ENCODE measurements at places on chromosomes 4 and X.
A peak's percentile ranks its signal among the peaks of the same experiment; 100 is the strongest.

DNA sequence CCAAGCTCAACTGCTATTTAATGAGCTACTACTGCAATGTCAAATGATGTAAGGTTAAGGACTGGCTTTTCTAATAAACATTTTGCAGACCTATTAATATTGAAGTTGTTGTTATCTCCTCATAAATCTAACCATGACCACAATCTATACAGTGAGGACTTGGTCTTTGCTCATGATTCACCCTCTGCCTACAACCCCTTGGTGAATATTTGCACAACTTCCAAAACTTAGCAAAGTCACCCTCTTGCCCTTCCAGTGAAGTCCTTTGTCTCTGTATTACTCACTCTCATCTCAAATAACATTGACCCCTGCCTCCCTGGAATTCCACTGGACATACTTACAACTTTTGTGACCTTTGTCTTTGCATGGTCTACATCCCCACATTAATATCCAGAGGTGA is 204.5 kb downstream of the KCNIP4 start:
- no peak for DNase-seq

- DNase-seq = no peak
Observed at GRCh38 chr4:89196745-89197144, 85.4 kb downstream of the TIGD2 start.

DNA sequence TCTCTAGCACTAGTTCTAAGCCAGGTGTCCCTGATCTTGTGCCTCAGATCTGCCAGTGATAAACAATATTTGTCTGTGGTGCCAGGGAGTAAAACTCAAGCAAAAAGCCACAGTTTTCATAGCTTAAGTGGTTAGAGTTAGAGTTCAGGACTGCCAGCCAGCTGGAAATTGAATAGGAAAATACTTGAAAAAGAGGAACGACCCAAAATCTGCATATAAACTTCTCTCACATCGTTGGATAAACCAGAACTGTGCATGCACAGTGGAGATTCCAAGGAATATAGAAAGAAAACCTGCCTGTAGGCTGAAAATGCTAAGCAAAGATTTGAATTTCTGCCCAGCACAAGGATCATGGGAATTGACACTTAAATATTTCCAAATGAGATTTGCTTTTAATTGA is 35.0 kb upstream of the GNPDA2 start:
- no peak for DNase-seq

GRCh38 chr4:184649971-184650855 is 675 bp downstream of the PRIMPOL start:
- peak; percentile 34 for DNase-seq

- DNase-seq = peak; percentile 77
Observed at GRCh38 chr4:52051615-52052474, 741 bp downstream of the SPATA18 start.

GRCh38 chr4:13963601-13964000 is 336.1 kb upstream of the BOD1L1 start:
- DNase-seq = no peak

DNA sequence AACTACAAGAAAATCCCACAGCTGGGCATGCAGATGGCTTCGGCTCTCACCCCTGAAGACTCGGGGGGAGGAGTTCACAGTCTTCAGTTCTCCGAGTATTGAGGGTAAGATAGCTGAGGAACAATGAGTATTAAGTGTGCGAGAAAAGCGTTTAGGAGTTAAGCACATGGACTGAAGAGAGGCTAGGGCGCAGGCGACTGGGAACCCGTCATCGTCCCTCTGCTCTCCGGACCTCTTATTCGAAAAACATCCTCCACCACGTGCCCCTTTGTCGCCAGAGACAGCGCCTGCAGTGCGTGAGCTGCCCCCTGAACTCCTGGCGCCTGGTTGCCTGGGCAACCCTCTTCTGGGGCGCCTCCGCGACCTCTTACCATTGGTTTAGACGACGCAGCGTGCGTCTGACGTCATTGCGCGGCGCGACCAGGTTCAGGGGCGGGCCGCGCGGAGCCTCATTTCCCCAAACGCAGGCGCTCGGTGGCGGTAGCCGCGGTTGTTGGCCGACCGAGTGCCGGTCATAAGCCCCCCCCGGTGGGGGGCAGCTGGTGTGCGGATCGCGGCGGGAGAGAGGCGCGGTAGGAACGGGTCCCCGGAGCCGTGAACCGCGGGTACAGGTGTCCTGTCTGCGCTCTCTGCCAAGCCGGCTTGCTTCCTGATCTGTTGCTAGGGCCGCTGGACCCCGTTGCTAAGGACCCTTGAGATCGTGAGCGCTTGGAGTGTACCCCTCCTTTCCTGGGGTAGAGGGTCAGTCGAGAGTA is at the start of gene PACRGL:
TSS of gene PACRGL (plus strand) at position 452 of the 755 bp plus-strand sequence. CDS start 4,024 bp downstream, outside the sequence.
- peak; percentile 94 for DNase-seq

- DNase-seq = peak; percentile 0
Observed at GRCh38 chr4:69156913-69157312, 57.6 kb downstream of the UGT2B11 start.

- no peak for DNase-seq
Observed at GRCh38 chr4:836003-836511, 10.1 kb upstream of the CPLX1 start.

DNA sequence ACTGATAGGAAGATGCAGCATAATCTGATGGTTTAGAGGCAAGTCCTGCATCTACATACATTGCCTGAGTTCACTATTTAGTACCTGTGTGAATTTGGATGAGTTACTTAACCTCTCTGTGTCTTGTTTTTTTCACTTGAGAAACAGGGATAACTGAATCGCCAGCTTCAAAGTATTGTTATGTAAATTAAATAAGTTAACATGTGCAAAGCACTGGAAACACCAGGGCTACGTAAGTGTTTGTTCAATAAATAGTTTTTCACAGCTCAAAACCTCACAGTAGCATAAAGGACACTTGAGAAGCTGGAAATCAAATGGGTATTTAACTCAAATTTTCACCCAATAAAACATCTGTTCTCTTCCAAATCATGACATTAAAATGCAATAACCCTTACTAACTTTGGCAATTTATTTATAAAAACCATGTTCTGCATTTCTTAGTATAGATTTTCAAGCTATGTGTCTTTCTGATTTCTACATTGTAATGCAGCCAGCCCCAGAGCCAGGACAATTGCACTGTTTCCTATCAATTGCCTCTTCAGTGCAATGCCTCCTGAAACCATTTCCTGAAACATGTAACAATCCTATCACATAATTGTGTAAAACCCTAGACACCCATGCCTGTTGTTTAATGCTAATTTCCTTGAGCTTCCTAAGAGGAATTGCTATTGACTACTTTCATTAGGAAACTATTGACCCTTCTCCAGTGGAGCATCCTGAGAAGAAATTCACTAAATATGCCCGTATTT is 177.1 kb downstream of the UNC5C start:
- DNase-seq = no peak

DNA sequence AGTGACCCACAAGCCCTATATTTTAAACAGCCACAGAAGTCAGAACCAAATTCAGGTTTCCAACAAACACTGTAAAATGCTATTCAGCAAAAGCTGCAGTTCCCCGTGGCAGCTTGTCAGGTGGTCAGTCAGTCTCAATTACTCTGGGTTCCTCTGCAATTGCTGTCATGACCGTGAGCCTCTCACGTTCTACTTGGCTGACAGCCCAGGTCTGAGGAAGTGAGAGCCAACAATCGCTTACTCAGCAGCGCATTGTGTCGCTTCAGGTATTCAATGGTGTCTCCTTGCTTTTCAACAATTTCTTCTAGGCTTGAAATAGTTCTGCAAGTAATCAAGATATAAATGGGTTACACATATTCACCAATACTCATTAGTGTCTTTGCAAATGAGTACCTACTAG is 25.8 kb downstream of the TRIM75 start:
- no peak for DNase-seq

GRCh38 chrX:150517303-150517910 is 51.0 kb upstream of the MTM1 start:
- DNase-seq = no peak

DNA sequence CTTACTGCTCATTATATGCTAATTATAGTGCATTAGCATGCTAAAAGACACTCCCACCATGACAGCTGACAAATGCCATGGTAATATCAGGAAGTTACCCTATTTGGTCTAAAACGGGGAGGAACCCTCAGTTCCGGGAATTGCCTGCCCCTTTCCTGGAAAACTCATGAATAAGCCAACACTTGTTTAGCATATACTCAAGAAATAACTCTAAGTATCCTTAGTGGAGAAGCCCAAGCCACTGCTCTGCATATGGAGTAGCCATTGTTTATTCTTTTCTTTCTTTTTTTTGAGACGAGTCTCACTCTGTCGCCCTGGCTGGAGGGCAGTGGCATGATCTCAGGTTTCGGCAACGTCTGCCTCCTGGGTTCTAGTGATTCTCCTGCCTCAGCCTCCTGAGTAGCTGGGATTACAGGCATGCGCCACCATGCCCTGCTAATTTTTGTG is 15.5 kb downstream of the NUDT6 start:
- no peak for DNase-seq

GRCh38 chr4:42643685-42644084 is 13.2 kb downstream of the ATP8A1 start:
- no peak for DNase-seq

GRCh38 chr4:23323436-23323835 is 566.4 kb downstream of the PPARGC1A start:
- DNase-seq = no peak

- DNase-seq = no peak
Observed at GRCh38 chrX:19972984-19973383, 17.9 kb downstream of the BCLAF3 start.

GRCh38 chr4:183507925-183508696 is 3.3 kb downstream of the ING2 start:
- peak; percentile 35 for DNase-seq

DNA sequence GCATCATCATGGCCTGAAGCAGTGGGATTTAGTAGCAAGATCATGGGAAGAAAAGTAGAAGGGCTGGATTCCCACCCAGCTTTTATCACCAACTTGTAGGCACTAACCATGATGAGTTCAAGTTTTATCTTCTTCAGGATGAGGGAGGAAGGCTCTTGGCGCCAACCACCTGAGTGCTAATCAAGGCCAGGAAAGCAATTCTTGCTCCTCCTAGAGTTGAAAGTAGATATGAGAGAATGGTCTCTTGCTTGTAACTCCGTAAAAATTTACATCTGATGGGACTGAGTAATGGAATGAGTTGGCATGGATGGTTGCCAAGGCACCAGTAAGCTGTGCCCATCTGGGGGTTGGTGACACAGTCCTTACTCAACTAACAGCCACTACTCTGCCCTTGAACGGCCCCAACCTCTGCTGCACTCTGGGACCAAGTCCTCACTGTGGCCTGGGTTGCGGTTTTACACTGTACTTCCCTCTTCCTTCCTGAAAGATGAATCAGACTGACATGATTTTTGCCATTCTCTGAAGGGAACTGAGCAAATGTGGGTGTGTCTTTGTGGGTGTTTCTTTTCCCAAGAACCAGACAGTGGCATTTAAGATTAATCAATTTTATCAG is 39.4 kb upstream of the NDP start:
- peak; percentile 86 for DNase-seq

DNA sequence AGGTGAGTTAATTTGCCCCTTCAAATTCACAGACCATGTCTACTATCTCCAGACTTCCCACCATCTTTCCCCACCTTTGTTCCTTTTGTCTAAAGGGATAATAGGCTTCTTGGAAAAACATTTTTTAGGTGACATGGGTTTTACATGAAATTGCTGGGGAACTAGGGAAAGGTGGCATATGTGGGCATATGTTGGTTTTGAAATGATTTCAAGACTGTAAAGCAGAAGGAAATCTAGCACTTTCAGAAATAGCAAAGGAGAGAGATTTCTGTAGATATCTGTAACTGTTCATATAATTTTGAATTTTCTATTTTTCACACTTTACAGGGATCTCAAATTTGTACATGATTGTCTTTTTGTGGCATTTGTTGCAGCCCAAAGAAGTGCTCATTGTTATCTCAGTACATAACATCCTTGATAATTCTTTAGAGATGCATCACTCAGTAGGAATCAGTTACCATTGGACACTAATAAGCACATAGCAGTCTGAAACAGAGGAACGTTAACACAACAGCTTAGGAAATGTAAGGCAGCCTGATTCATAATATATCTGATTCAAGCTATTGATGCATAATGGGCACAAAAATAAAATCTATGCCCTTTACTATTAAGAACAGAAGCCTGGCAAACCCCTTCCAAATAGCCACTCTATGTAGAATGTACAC is 659.7 kb downstream of the CENPC start:
- no peak for DNase-seq

DNA sequence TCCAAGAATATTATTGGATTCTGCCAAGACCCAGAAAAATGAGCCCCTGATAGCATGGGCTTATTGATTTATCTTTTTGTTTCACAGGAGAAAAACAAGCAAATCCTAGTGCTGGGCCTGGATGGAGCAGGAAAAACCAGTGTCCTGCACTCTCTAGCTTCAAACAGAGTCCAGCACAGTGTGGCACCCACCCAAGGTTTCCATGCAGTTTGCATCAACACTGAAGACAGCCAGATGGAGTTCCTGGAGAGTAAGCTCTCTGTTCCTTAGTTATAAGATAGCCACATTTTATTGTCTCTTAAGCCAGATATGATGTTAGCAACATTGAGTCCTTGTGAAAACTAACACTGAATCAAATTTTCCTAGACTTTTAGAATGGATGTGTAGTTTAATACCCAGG is 5.5 kb downstream of the ARL9 start:
- no peak for DNase-seq

DNA sequence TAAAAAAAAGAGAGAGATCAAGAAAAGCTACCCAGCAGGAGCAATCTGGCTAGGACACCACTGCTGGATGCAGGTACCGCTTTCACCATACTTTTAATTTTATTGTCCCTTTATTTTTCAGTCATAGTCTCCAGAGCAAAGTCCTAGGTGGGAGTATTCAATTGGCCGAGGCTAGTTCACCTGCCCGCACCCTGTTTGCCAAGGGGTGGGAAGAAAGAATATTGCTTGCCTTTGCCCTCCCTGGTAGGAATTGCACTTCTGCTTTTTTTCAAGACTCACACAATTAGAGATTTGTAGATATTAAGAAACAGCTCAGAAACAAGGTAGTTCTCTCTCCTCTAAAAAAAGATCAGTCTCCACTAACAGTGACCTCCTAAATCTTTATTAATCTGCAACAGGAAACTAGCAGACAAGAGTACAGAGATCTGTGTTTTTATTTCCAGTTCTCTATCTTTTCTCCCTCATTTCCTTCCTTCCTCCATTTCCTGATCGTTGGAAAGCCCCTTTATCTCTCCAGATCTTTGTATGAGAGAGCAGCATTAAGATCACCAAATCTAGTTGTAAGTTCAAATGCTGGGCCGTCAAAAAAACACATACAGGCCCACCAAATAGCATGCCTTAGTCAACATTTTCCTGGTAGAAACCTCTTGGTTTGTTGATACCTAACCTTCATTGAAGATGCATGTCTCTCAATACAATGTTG is 9.4 kb upstream of the RPGR start:
- no peak for DNase-seq

- DNase-seq = no peak
Observed at GRCh38 chr4:766559-767283, 59.2 kb downstream of the CPLX1 start.

Data from inflammatory macrophage (primary cell).